ENCODE measurements at places on chromosomes 4 and X.

DNA sequence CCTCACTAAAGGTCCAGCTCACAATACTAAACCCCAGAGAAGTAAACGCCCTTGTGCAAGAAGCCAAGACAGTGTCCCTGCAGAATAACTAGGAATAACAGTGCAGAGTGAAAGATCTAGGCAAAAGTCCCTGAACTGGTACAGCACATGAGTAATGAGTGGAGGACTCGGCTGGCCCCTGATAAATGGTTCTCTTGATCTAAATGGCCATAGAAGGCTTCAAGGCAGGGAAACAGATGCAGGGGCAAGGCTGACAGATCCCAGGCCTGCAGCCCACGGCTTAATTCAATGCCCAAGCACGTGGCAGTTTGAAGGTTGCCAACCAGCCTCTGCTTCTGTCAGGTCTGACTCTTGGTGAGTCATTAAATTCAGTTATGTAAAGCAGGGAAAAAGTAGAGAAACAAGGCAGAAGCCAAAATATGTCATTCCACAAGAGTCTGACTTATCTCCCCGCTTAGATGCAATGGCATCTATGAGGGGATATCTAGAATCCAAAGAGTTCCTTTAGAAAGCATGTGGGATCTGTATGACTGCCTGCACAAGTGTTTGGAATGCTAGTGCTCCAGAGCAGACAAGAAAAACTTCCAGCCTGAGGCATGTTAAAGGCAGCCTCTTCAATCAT, 121.3 kb downstream of the PRDM5 start:
- peak; percentile 20 for DNase-seq

GRCh38 chrX:25084446-25084845, 68.7 kb upstream of the ARX start:
- DNase-seq = no peak

- DNase-seq = no peak
These were observed 153.6 kb upstream of the INTU start for GRCh38 chr4:127479031-127479622.

DNA sequence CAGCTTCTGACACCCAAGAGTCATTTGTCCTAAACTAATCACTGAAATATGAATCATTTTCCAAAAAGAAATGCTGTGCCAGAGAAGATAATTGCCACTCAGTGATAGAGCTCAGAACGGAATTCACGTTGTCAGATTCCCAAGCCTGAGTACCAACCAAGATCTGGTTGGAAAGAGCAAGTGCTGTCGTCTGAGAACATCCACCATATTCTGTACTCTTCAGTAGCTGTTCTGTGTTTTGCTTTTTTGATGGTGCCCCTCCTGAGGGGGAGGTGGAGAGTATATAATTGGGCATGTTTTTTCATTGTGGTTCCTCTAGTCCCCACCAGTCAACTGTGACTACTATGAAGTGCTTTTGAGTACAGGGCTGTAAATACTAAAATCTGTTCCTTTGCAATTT, 13.2 kb downstream of the RUFY3 start:
- no peak for DNase-seq

GRCh38 chr4:168734703-168735678, 238.1 kb downstream of the PALLD start:
- no peak for DNase-seq

DNA sequence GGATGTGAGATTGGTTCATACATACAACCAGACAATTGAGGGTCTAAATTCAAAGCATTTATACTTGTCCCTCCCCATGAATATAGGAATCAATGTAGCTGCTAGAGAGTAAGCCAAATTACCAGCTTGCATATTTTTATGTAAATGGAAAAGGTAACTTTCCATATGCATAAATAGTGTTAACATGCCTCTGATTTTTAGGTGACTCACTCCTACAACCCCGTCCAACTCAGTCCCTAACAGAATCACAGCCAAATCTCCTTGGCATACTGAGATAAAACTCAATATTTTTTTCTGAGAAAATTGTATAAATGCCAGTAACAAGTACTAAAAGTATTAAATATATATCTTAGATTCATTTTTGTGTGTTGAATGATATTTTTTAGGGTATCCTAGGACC, 67.2 kb downstream of the INPP4B start:
- no peak for DNase-seq

- no peak for DNase-seq
These were observed 80.6 kb downstream of the VCX2 start for GRCh38 chrX:8090482-8090881.

DNA sequence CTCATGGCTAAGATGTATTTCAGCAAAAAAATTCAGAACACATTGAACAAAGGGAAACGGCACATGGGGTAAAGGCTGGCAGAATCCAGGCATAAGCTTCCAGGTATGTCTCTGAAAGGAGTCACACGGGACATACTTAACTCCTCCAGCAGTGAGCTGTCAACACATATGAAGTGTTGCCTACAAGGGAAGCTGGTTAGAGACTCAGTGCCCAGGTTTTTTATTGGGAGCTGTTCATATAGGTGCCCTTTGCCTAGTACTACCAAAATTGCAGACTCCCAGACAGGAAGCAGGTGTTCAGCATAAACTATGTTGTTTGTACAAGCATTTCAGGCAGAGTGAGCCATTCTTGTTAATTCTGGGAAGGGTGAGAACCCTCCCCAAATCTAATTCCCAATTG, 77.4 kb upstream of the PUDP start:
- no peak for DNase-seq

DNA sequence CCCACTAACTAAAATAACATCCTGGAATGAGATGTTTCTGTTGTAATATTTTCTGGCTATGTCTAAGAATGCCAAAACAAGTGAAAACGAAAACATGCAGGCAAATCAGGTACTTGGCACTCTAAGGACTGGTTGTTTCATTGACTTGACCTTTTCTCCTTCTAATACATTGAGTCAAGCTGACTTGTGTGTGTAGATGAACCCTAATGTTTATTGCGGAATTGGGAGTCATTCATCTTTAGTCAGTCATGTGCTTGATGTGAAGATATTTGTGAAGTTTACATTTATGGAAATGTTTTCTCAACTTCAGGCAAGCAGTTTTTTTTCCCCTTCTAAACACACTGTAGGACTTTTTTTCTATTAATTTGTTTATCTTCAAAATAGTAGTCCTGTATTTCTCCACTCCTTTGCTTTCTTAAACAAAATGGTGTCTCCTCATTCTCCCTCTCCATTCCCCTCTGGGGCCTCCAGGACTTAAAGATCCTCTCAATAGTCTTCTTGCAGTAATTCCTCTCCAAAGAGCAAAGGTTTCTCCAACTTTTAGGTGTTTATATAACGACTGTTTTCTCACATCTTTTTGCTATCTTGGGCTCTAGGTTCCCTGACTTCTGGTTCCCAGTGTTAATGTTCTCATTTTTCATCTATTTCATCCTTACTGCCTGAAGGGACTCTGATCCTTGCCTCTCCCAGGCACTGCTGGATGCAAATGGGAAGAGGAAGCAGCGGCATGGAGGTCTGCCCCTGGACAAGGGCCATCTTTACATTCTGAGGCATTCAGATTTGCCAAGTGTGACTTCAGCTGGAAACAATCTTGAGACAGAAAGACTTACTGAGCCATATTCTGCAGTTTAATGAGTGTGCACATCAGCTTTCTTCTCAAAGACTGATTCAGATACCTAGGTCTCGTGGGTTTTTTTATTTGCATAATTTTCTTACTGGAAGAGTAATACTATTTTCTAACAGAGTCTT, 166.4 kb downstream of the ARHGAP6 start:
- DNase-seq = peak; percentile 34

DNA sequence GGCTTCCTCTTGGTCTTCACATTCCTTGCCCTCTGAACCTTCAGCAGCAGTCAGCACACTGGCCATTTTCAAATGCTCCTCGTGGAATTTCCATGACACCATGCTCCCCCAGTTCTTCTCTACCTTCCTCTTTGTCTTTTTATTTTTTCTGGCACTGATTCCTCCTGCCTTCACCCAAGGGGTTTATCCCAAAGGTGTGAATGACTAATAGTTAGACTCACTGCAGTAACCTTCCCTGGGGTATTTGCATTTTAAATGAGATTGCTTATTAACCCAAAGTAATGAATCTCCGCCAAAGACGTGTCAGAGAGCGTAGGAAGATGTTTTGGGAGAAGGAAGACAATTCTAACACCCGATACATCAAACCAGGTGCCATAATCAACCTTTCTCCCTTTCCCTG, 36.2 kb downstream of the CD40LG start:
- no peak for DNase-seq

GRCh38 chr4:45437381-45437780, 686.5 kb downstream of the GABRG1 start:
- no peak for DNase-seq

- DNase-seq = no peak
These were observed 44.6 kb upstream of the ANKRD50 start for GRCh38 chr4:124757126-124757525.

- DNase-seq = no peak
These were observed 75.6 kb downstream of the LRBA start for GRCh38 chr4:150939530-150939929.

- DNase-seq = no peak
These were observed 99.4 kb downstream of the FAM13A start for GRCh38 chr4:88957570-88957969.

DNA sequence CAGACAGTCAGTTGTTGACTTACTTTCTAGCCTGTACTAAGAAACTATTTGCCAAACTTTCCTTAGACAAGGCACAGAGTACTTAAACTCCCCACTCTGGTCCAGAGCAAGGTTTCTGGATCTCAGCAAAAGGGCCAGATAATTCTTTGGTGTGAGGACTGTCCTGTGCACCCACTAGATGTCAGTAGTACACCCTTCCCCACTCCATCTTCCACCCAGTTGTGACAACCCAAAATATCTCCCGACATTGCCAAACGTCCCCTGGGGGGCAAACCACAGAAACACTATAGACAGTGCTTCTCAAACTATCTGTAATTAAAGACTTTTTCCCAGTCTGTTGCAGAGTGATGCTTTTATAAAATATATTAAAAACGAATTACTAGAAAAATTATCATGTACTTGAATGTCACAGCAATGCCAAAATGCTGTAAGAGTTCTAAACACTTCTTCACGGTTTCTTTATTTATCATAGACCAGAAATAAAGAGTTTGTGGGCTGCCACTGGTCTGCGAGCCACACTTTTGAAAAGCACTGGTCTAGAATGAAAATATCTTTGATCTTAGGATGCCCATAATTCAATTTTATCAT, 203.5 kb downstream of the PRDM5 start:
- DNase-seq = peak; percentile 8

DNA sequence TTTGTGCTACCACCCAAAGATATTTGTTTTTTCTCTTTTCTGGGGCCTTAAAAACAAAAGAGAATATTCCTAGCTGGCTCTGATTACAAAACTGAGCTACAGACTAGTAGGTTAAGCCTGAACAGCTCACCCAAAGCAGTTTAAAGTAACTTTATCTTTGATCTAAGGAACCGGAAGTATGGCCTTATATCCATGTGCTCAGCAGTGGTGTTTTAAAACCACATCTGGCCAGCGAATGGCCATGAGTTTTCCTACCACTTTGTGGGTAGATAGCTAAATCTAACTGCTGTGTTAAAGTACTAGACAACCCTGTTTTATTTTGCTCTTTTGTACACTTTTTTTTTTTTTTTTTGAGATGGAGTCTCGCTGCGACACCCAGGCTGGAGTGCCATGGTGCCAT, 24.6 kb downstream of the ADGRG4 start:
- no peak for DNase-seq

GRCh38 chr4:129403848-129404247, 307.9 kb downstream of the C4orf33 start:
- DNase-seq = no peak

GRCh38 chr4:85475631-85476233, 782 bp downstream of the ARHGAP24 start:
- no peak for DNase-seq

GRCh38 chr4:8690216-8691150, 97.9 kb downstream of the CPZ start:
- no peak for DNase-seq

DNA sequence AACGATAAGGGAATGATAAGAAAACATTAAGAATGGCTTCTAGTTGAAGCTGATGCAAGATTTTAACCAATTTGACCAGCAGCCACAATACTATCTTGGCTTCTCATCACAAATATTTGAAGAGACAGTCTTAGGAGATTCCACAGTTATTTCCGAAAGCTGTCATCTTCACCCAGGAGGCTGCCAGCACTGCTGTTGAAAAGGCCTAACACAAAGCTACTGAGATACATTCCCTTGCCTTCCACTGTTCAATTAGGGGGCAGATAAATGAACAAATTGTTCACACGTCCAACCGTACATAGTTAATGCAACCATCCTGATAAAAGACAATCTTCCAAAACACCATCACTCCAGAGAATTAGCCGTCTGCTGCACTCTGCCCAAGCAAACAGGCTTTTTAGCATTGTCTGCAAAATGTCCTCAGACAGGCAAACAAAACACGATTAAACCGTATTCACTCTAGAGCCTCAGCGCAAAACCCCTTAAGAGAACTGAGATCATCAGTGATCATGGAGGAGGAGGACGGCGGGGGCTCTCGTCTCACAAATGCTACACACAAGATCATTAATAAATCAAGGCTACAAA, 189.8 kb upstream of the PSAPL1 start:
- no peak for DNase-seq

DNA sequence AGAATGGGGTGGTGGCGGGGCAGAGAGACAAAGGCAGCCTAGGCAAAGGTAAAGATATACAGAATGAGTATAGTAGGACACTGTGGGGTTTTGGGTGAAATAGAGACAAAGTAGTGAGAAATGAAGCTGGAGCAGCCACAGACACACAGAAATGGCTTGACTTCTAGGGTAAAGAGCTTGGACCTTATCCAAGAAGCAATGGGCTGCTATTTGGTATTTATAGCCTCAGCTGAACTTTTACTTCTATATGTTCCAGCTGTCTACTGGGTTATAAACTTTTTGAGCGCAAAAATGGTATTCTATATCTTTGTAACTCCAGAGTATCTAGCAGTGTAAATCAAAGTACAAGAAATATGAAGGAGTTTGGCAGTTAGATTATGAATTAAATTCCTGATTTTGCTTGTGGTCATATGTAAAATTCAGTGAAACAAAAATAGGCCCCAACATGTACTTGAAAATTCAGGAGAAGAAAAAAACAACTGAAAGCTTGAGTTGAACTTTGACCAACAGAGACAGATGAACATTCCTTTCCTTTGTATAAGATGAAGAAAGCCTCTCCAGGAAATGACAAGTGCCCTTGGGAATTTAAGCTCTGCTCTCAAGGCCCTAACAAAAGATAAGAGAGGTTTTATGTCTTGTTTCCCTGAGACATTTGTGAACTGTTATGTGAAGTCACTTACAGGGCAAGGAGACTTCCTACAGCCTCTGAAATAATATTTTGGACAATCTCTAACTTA, 354.1 kb downstream of the CHIC1 start:
- DNase-seq = peak; percentile 63

DNA sequence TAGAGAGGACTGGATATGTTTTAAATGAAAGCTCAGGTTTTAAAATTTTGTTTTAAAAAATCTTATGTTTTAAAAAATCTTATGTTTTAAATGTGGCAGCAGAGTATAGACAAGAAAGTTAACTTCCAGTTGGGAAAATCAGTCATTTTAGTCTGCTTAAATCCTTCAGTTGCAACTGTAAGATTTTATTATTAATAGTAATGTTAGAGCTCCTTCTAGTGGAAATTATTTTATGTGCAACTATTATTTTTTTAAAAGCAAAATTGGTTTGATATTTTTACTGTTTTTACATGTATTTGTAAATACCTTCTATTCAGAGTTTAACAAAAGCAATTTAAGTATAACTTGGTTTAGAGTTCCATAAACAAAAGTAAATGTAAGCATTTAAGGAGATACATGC, 8.5 kb upstream of the NUDT6 start:
- no peak for DNase-seq

Measured in AG04450 (cell line).